ENCODE measurements at places on chromosomes 7 and 10.
A peak's percentile ranks its signal among the peaks of the same experiment; 100 is the strongest.

DNA sequence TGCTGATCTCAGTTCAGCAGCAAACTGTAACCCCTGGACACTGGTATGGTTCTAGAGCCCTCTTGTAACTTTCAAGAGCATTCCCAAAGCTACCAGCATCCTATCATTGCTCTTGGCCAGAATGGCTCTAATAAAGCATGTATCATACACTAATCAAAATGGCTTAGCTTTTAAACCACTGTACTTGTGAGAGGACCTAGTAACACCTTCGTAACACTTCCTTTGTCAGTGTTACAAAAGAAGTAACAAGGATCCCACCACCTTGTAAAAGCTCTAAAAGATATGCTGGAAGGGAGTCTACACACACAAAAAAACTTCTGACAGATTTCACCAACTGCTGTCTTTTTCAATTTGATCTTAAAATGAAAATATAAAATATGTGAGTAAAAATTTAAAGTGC is 144.7 kb downstream of the ALOX5 start:
- DNase-seq = no peak

DNA sequence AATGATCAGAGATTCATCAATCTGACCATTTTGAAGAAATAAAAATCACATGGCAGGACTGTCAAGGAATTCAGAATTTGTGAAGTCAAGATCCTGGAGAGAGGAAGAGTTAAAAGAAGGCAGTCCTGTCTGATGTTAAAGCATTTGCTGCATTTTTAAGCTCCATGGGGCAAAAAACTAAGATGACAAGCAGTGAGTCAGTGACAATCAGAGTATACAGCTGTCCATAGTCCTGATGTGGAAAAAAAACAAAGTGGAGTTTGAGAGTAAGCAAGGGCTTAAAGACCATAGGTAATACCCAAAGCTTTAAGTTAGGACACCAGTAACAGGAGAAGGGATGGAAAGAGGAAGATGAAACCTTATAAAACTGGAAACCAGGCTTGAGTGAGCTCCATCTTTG is 412.7 kb upstream of the ANKRD30A start:
- DNase-seq = no peak

GRCh38 chr7:4048336-4048735 is 633.8 kb upstream of the FOXK1 start:
- no peak for DNase-seq

GRCh38 chr7:67990003-67990402 is 993.4 kb downstream of the TYW1 start:
- no peak for DNase-seq

DNA sequence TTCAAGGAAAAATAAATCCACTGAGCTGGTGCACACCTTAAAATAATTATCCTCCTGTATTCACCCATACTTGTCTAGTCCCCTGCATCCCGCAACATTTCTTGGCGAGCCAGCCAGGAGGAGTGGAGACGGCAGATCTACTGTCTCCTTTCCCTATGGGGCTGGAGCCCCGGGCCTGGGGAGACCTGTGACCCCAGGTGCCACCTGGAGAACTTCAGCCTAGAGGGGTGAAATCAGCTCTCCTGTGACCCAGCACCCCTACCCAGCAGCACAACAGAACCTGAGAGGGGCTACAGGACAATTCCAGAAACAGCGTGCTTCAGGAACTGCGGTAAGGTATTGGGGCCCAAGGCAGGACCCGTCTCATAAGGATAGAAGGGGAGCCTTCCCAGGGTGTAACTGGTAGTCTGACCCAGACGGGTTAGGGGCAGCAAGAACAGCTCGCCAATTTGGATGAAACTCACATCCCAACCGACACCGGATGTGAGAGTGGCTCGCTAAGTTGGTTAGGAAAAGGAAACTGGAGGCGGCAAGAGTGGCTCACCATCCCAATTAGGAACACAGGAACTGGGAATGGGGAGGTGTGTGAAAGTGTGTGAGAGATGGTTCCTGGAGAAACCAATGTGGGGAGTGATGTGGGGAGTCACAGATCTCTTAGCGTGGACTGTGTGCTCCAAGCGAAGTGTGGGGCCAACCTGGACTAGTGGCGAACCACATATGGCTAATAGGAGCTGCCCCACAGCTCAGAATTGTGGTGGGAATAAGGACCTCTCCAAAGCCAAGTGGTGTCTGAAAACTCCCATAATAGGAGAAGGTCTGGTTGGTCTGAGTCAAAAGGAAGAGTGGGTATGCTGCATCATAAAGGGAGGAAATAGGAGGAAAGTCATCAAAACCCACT is 15.1 kb upstream of the DENND2A start:
- no peak for DNase-seq

DNA sequence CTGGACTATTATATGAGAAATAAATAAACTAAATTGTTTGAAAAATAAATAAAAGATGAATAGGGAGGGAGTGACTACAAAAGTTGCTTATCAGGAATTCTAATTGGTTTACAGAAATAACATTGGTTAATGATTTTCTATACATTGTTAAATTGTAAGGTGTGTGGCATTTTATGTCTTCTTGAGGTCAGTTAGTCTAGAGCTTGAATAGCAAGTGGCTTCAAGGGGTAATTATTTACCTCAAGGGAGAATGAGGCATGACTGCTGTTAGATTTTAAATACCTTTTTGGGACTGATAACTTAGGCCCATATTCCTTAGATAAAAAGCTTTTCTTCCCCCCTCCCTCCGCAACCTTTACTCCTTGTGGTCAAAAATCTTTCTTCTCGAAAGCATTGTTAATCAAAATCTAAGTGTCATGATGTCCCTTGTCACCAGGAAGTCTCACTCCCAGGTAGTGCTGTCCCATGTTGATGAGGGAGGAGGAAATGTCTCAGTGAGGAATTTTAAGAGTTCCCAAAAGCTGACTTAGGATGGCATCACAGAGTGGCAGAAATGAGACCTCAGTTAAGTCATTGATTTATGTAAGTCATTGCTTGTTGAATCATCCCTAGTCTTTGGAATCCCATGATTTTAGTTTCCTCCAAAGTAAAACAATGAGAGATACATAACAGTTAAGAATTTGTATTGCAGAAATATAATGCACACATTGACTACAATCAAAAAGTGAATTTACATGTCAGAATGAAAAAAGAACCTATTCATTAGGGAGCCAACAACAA is 71.5 kb downstream of the MAPK8 start:
- no peak for DNase-seq

DNA sequence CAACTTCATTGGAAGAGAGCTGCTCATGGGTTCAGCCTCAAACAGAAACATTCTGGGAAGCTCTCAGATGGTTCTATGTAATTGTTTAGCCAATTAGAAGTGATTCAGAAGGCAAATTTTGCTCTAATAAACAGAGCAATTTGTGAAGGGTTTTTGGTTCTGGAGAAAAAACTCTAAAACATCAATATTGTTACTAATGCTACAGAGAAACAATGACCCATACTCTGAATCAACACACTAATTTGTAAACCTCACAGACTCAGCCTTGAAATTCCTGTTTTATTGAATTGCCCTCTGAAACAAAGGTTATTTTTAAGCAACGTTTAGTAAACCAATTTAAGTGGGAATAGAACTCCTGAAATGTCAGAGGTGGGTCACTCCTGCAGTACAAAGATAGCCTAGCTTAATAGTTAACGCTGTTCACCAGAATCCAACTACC is 171.6 kb upstream of the SVIL start:
- DNase-seq = no peak

- DNase-seq = no peak
These were observed 71.3 kb downstream of the VWA2 start for GRCh38 chr10:114310346-114310745.

DNA sequence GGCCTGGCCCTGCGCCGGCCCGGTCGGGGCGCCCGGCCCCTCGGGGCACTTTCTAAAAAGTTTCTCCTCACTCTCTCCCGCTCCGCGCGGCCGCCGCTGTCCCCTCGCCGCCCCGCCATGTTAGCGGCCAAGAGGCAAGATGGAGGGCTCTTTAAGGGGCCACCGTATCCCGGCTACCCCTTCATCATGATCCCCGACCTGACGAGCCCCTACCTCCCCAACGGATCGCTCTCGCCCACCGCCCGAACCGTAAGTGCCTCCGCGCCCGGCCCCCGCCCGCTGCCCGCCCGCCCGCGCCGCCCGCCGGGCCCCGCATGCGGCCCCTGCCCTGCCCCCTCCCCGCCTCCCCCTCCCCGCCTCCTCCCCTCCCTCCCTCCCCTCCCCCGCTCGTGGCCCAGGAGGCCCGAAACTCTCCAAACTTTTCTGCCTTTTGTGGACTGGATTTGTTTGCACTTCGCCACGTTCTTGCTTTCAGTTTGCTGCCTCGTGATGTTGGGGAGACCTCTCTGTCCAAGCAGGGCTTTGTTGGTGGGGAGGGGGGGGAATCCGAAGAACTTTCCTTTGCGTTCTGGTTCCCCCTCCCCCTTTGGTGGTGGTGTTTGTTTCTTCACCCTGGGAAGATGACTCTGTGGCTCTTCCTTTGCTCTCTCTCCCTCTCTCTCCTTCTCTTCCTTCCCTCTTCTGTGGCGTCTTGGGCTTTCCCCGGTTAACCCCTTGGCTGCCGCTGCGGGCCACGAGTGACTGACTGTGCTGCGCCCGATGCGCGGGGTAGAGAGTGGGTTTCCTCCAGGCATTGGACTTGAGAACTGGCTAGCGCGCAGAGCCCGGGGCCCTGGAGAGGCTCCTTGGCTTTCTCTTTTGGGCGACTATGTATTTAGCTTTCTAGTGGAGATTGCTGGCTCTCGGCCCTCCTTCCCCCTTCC is 1.6 kb downstream of the TCF7L2 start:
- peak; percentile 36 for DNase-seq

GRCh38 chr10:71343392-71343773 is 24.3 kb downstream of the SLC29A3 start:
- no peak for DNase-seq

DNA sequence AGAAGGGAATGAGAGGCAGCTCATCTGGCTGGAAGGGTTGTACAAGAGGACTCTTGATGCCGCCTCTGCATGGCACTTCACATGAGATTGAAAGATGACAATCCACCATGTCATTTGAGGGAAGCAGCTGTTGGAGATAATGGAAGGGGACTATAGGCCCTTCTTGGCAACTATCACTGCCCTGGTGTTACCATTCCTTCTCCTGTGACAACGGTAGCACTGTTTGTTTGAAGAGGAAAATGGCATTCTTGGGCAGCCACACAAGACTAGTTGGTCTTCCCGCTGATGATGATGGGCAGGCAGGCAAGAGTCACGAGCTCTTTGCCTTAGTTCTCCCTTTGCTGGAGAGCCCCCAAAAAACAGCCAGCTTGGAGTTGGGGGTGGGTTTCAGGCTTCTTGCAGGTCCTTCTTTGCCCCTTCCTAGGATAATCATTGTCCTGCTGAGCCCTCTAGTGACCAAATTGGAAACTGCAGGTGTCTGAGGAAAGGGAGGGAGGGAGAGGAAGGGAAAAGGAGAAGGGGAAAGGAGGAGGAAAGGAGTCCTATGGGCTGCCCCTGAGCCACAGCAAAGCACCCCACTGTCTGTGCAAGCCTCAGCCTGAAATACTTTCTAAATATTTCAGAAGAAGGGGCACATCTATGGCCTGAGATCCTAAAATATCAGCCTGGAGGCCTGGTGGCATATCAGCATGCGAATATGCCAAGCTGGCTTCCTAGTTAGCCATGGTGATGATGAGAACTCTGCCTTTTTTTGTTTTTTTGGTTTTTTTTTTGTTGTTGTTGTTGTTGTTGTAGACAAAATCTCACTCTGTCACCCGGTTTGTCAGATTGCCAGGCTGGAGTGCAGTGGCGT is 165.6 kb upstream of the KMT2E start:
- DNase-seq = peak; percentile 36

DNA sequence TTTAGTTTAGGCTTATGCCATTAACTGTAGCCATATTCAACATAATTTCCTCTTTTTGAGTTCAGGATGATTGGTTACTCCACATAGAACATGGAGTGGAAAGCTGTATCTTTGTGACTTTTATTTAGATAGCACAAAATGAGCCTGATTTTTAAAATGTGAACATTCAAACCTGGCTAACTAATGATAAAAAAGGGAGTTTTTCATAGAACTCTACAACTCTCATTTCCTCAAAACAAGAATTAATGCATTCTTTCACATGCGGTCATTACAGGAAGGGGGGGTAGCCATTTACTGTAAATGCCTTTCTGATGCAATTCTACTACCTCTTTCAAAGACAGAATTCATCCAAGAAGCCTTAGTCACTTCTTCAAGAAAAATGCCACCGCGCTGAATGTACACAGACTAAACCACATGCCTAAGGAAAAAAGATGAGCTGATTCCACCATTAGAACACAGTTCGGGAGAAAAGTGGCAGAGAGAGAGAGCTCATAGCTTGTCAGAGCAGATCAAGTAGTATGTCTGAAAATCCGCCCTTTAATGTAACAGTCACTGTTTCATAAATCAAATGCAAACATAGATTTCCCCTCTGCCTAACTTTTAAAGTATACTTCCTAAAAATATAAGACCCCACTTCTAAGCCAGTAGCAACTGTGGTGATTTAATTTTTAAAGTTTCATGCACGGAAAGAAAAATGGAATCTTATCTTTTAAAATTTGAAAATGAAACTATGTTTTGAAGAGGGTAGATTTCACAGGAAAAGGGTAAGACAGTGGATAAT is 226.4 kb upstream of the KLF14 start:
- DNase-seq = no peak

GRCh38 chr10:69303632-69304051 is 25.3 kb downstream of the HK1 start:
- no peak for DNase-seq

DNA sequence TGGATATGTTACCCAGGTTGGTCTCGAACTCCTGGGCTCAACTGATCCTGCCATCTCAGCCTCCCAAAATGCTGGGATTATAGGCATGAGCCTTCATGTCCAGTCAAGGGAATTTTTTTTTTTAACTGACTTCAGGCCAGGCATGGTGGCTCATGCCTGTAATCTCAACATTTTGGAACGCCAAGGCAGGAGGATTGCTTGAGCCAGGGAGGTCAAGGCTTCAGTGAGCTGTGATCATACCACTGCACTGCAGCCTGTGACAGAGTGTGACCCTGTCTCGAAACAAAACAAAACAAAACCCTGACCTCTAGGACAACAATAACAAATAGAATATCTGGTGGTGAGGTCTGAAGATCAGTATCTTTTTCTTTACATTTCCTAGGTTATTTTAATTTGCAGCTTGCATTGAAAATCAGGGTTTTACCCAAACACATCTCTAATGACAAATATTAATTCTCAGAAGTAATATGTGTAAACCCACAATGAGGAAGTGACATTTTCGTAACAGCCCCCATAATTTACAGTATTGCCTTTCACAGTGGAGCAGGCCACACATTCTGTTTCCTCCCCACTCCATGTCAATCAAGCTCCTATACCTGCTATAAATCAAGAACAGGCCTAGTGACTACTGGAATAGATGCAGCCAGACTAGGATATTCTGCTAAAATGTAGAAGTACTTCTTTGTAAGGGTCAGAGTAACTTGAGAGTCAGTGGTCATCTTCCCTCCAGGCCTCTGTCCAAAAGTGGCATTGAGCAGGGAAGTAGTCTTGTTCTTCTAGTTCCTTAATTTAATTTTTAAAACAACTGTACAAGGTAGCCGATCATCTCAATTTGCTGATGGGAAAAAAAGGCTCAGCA is 43.3 kb upstream of the ECHDC3 start:
- no peak for DNase-seq

GRCh38 chr7:139860090-139860775 is 31.2 kb downstream of the TBXAS1 start:
- no peak for DNase-seq

GRCh38 chr7:45610019-45610418 is 35.9 kb downstream of the ADCY1 start:
- no peak for DNase-seq

GRCh38 chr10:10545771-10546170 is 471.9 kb upstream of the CELF2 start:
- DNase-seq = no peak

GRCh38 chr10:12397941-12398340 is 48.6 kb downstream of the CAMK1D start:
- no peak for DNase-seq
